Ureter (tissue), 1 donor: ENCODE measurements at places on chromosomes 2 and 18. TPM values are rescaled to one million over a fixed set of nuclear protein-coding genes. Genes with fewer than 3 reads are reported as not detected.
A peak's percentile ranks its signal among the peaks of the same experiment; 100 is the strongest.

GRCh38 chr2:3037196-3038194 is 340.1 kb downstream of the EIPR1 start:
- no peak for DNase-seq

GRCh38 chr2:203683421-203683820 is 23.0 kb upstream of the CD28 start:
- DNase-seq = no peak

Gene PLB1
- total RNA-seq = 9.9 TPM

Gene ZDBF2
- 13.0 TPM for total RNA-seq

Gene RPIA
- total RNA-seq = 21.7 TPM

DNA sequence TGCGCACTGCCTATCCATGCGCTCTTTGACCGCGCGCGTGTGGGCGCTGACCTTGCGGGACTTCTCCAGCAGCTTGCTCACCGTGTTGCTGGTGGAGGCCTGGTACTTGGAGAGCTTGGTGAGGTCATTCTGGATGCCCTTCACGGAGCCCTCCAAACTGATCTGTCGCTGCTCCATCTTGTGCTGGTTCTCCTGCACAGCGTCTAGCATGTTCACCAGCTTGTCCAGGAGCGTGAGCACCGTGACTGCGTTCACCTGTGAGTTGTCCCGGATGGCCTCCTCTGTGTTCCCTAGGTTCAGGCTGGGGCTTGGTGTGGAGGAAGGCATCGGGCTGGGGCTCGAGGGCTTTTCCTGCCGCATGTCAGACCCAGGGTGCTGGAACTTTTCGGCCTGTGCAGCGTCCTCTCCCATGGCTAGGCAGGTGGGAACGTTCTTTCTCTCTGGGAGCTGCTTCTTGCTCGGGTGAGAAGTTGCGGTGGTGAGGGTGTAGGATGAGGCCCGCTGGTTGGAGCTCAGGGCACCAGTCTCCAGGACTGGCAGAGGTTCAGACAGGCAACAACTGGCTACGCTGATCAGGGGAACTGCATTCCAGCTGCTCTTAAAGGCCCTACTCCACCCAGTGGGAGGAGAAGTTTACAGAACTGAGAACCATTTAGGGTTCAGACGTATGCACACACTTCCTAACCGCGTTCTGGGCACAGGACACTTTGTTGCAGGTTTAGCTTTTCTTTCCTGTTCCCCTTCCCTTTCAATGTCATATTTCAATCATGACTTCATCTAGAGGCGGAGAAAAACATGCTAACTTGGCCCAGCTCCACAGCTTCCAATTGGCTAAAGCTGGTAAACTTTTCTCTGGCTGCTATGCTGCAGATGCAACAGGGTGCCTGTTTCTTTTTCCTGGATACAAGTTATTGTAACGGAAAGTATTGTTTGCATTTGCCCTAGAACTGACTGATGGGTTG is at the start of gene CAVIN2:
CAVIN2 (minus strand) TSS at position 574 of the 962 bp plus-strand sequence; CDS start at position 411, 163 bp downstream.
- peak; percentile 73 for DNase-seq

DNA sequence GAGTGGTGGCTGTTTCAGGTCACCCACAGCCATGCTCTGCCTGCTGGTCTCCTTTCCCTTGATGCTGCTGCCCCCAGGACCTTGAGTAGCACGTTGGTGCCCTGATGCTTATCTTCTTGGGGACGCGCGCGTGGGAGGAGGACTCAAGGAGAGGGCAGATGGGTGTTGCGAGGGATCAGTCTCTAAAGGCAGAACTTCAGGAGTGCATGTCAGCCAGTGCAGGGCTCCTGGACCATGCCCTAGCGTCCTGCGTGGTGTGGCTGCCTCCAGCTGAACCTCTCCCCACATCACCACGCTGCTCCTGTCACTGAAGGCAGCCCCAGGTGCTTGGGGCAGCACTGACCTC is 62.5 kb upstream of the GLI2 start:
- DNase-seq = no peak

- DNase-seq = no peak
These were observed 49.5 kb downstream of the SLC40A1 start for GRCh38 chr2:189530965-189531637.

DNA sequence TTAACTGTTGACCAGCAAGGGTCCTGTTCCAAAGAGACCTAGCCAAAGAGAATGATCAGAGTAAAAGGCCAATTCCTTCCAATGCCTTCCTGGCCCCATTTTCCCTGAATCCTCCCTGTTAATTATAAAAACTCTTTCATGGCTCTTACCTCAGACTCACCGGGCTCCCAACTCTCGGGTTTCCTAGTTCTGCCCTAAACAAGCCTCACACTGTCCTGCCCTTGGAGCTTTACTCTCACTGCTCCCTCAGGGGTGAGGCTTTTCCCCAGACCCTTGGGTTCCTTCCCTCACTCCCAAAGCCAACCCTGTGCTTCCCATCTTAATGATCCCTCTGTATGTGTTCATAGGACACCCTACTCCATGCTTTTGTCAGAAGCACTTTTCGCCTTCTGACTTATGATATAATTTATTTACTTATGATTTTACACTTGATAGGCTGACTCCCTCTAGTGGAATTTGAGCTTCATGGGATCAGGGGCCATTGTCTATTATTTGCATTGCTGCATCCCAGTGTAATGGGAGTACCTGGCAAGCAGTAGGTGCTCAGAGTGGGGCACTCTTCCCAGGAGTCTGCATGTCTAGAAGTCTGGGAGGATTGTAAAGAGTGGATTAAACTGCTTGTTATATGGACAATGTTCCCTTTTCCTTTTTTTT is 29.9 kb upstream of the ZNG1B start:
- no peak for DNase-seq

- DNase-seq = no peak
These were observed 335.5 kb downstream of the CLIP4 start for GRCh38 chr2:29450596-29451222.

Gene CDH2
- 0.16 TPM for total RNA-seq

- no peak for DNase-seq
These were observed 71.5 kb downstream of the GREB1L start for GRCh38 chr18:21313576-21313975.

Gene SH3BP4
- total RNA-seq = 29.9 TPM

GRCh38 chr2:14746133-14746532 is 113.6 kb downstream of the LRATD1 start:
- no peak for DNase-seq

Gene MOCOS
- total RNA-seq = 38.0 TPM

Gene ANKRD36
- 41.2 TPM for total RNA-seq

DNA sequence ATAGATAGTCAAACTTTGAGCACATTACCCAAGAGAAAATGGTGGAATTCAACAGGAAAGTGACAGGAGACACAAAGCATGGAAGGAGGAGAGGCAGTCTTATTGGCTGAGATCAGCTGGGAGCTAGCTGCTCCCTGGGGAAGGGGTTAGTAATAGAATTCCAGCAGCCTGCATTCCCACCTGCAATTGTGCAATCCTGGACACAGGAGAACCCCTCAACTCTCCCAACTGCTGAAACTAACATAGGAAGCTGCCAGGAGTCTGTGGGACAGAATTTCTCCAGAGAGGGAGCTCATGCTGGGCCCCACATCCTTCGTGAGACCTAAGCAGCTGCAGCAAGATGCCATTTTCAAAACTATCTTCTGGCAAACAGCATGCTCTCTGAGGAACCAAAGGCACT is 69.8 kb upstream of the ACVR1C start:
- no peak for DNase-seq

Gene PJVK
- 5.8 TPM for total RNA-seq

Gene HOXD13
- total RNA-seq = not detected

Gene CAB39
- total RNA-seq = 85.8 TPM

GRCh38 chr2:167703441-167703840 is 544.0 kb downstream of the STK39 start:
- DNase-seq = no peak

Gene SPATA3
- not detected for total RNA-seq

DNA sequence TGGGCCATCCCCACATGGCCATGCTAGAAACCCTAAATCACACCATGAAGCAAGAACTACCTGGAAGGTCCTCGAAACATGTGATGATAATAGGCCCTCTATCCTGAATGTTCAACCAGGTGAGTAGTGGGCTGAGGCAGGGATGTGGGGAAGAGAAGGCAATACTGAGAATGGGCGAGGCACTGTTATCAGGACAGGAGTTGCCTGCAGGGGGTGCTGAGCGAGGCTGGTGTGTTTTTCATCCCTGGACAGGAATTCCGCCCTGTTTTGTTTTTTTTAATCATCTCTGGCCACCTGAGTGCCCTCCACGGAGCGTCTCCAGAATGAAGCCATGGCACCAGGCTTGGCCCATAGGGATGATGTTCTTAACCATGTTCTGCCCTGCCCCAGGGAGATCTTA is 103.0 kb upstream of the SOX11 start:
- DNase-seq = no peak

DNA sequence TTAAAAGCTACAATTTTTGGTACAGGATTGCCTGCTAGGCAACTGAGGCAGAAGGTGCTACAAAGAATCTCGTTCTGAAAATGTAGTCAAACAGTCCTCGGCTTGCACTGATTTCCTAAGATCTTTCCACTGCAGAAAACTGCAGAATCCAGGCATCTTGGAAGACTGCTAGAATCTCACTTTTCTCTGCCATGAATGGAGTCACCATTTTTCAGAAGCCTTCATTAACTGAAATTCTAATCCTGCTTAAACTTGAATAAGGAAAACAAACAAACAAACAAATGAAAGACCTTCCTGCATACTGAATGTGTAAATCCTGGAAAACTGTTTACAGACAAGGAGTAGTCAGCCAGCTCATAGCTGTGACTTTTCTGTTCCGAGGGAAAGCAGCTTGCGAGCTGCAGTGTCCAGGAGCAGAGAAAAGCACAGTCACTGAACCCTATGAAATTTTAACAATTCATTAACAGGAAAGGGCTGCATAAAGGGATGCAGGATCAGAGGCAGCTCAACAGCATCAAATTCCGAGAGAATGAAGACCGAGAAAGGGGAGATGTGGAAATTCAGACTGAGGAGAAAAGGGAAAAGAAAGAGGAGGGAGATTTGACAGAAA is 210.5 kb upstream of the PIK3C3 start:
- DNase-seq = no peak

DNA sequence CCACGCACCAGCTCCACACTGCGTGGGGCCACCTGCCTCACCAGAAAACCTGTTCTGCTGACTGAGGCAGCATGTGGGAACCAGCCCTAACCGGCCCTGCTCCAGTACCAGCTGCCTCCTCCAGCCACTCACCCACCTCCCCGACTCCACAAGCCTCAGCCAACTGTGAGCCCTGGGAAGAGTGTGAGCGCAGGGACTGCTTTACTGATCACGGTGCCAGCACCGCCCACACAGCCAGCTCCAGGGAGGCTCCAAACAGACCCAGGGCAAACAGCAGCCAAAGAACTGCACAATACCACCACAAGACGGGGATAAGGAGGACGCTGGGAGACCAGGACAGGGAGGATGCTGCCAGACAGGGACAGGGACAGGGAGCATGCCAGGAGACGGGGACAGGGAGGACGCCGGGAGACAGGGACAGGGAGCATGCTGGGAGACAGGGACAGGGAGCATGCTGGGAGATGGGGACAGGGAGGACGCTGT is 28.4 kb downstream of the EIPR1 start:
- DNase-seq = peak; percentile 53

Gene MROH2A
- 9.3 TPM for total RNA-seq

DNA sequence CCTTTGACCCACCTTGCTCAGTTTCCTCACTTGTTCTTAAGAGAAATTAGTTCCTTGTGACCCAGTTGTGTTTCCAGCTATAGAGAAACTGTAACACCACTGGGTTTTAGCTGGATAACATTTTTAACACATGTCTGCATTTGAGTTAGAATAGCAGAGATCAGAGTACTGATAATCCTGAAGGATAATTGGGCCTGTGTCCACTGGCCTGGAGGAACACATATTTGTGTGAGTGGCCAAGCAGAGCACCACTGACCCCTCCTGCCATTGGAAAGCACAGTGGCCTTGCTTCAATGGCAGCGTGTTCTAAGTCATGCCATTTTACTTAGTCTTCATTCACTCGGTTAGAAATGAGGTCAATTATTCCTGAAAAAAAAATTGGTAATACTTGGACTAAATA is 42.6 kb downstream of the PKP4 start:
- DNase-seq = no peak

DNA sequence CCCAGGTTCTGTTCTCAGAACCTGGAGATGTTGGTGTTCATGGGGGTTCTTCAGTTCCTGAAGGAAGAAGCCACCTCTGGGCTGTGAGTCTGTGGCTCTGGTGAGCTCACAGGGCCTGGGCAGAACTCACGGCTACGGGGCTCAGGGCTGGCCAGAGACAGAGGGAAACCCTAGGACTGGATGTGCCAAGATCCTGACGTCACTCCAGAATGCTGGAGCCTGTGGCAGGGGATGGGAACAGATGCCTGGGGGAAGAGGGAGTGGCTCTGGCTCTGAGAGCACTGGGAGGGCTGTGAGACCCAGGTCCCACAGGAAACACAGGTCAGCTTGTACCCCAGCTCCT is at the start of gene OTOF:
OTOF (minus strand) TSS at position 214 of the 343 bp plus-strand sequence.
- peak; percentile 65 for DNase-seq

Gene LONRF2
- 3.6 TPM for total RNA-seq

- no peak for DNase-seq
These were observed 11.5 kb downstream of the NTSR2 start for GRCh38 chr2:11658208-11659114.

DNA sequence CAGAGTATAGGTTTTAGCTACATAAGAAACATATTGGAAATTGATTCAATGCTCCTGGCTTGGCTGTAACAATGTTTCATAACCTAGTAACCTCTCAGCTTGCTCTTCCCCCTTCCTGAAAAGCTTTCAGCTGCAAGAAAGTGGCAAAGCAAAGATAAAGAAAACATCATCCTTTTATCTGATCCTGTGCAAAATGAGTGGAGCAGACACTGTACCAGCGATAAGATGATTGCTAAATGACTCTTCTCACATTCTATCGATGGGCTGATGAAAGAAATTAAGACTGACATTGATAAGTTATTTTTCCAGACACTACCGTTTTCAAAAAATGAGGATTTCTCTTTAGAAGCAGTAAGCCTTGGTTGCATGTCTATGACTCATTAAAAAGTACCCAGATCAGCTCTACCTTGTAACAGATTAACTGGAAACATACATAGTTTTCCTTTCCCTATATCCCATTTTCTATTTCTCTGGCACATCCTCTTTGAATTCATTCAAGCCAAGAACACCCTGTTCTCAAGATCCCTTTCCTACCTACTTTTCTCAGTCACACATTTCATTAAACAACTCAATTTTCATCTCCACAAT is 87.1 kb upstream of the LYPD1 start:
- no peak for DNase-seq

DNA sequence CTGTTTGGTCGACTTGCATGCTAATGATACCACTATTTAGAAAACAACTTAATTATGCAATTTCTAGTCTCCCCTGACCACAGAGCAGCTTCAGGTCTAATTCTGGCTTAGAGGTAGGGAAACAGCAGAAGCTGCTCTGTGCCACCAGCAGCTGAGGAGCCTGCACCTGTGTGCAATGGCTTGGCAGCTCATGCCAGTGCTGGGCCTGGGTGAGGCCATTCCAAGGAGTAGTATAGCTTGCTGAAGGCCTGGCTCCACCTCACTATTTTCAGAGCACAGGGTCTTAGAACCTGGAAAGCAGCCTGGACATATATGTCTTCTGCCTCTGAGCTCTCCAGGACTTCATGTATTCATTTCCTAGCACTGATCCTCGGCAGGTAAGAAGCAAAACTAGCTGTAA is 62.8 kb downstream of the SPRED2 start:
- DNase-seq = no peak

- DNase-seq = no peak
These were observed 1.5 kb downstream of the GPC1 start for GRCh38 chr2:240436683-240437550.

- DNase-seq = peak; percentile 13
These were observed 160.9 kb downstream of the DYSF start for GRCh38 chr2:71613953-71614925.

Gene NYAP2
- 1.5 TPM for total RNA-seq

Gene PRKAG3
- total RNA-seq = not detected
